ENCODE measurements at places on chromosomes 11 and 22.

DNA sequence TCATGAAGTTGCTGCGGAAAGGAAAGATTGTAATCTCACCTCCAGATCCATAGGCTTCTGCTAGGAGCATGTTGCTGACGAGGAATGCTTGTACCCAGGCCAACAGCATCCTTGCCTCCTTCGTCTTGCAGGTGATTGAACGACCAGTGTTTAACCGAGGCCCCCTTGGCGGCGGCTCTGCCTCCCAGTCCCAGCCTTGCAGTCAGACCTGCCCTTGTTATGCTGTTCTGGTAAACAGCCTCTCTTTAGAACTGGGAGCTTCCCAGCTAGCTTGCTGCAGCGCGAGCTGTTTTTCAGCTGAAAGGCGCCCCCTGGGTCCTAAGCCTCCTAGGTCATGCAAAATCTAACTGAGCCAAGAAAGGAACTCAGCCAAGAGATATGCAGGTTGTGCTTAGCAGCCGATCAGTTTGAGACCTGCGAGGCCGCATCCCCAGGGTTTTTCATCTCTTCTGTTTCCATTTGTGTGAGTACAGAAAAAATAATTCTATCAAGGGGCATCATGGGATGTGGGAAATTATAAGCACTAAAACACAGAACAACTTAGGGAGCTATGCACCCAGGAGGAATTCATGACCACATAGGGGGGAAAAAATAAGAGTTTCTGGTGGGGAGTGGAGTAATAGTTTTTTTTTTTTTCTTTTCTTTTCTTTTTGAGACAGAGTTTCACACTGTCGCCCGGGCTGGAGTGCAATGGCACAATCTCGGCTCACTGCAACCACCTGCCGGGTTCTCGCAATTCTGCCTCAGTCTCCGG, at the start of gene PIK3IP1:
TSS of gene PIK3IP1 (minus strand) at position 253 of the 754 bp plus-strand sequence. CDS start at position 109, 144 bp downstream.
- peak; percentile 46 for DNase-seq

GRCh38 chr11:35683728-35684339, 21.3 kb downstream of the TRIM44 start:
- DNase-seq: no peak

DNA sequence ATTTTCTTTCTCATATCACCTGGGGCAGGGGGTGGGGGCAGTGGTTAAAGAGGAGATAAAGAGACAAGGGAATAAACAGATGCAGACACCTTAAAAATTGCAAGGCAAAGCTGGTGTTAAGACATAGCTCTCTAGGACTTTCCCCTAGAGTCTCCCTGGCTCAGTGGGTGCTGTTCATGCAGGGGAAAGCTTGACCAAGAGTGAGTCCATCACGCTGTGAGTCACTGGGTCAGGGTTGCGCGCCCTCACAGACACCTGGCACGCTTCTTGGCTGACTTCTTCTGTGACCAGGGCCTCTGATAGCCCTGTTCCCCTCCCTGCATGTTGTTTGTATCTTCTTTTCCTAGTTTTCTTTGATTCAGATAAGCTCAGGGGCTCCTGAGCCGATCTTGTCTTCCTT, 31.9 kb downstream of the COMMD9 start:
- no peak for DNase-seq

DNA sequence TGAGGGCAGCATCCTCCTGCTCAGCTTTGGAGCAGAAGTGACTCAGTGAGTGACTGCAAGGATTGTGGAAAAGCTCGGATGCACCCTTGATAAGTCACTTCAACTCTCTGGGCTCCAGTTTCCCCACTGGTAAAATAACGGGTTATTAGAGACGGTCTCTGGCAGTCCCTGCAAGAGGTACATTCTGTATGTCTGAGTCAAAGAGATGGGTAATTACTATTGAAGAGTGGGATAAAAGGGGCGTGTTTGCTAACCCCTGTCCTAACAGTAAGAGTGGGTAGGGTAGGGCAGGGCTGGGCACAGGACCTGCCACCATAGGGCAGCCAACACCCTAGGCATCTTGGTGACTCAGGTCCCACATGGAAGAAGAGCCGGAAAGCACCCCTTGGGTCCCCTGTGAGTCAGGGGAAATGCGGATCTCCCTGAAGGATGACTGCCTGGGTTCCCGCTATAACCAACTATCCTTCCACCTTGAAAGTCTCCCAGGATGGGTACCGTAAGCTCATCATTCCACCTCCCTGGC, 7.3 kb upstream of the AHNAK start:
- DNase-seq: peak; percentile 95

DNA sequence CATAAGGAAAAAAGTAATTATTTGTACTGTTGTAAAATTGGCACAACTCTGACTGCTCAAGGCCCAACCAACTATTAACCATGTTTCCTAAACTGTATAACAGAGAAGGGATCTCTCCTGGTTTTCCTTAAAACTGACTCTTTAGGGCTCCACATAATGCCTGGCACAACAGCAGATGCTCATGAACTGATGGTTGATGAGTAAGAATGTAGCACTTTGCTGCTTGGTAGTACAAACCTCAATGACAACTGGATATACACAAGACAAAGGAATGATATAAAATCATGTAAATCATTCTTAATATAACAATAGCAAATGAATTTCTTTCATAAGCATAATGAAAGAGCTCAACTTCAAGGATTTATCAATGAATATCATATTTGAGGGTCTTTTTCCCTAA, 11.7 kb downstream of the MSANTD2 start:
- DNase-seq: no peak

DNA sequence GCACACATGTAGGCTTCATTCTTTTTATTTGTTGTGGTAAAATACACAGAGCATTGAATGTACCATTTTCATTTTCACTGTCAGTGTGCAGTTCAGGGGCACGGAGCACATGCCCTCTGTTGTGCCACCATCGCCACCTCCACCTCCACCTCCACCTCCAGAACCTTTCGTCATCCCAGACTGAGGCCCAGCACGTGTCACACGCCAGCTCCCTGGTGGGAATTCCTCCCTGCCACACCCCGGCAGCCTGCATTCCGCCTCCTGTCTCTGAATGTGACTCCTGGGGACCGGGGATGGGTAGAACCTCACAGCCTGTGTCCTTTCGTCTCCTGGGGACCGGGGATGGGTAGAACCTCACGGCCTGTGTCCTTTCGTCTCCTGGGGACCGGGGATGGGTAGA, 10.9 kb downstream of the GRAMD4 start:
- DNase-seq: no peak

GRCh38 chr11:82818409-82819043, 81.7 kb downstream of the PRCP start:
- DNase-seq: no peak

DNA sequence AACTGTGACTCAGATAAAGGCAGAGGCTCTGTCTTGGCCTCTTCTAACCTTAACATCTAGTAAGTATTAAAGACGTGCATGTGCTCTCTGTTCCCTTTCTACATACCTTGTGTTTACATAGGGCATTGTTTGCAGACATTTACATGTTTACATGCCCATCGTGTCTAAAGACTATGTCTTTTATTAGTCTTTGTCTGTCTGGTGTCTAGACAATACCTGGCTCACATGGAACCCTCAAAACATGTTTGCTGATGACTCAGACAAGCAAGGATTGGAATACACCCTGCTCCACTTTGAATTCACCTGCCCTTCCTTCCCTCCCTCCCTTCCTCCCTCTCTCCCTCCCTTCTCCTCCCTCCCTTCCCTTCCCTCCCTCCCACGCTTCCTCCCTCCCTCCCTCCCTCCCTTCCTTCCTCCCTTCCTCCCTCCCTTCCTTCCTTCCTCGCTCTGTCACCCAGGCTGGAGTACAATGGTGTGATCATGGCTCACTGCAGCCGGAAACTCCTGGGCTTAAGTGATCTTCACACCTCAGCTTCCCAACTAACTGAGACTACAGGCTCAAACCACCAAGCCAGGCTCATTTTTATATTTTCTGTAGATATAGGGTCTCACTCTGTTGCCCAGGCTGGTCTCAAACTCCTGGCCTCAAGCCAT, 23.7 kb upstream of the SORL1-AS1 start:
- no peak for DNase-seq

DNA sequence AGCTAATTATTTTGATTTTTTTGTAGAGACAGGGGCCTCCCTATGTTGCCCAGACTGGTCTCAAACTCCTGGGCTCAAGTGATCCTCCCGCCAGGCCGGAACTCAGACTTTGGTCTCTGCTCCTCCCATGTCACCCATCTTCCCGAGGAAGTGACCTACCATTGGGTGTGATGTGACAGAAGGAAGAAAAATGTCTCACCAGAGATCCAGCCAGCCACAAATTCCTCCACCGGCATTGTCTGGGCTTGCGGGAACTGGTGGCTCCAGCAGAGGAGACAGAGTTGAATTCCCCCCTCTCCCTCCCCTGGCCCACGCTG, 772 bp downstream of the SLC25A45 start:
- peak; percentile 55 for DNase-seq

DNA sequence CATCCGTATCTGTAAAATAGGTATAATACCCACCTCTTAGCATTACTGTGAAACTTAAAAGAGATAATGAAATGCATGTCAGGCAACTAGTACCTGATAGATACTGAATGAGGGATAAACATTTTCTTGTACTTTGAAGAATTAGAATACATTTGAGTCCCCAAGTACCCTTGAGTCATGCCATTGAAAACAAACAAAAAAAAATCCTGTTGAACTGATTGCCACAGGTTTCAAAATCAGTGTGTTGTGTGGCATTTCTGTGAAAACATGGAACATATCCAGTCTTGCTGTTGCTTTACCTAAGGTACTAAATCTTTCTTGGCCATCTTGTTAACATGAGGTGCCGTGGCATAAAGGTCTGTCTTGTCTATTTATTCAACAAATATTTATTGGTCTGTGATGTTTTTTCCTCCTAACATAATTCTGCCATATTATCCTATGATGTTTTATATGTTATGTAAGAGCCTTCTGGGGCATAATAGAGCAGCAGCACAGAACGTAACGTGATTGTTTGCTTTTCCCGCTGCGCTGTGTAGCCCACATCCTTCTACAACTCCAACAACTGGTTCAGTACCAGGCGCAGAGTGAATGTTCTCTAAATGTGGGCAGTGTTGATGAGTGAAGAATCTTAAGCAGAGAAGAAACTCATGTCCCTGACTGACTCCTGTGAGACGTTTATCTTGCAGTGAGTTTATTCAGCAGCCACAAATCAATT, 79.3 kb upstream of the RAB1B start:
- DNase-seq: no peak

GRCh38 chr11:69819541-69820070, 390 bp upstream of the FGF3 start:
- no peak for DNase-seq

GRCh38 chr22:35887296-35887875, 141.2 kb downstream of the RBFOX2 start:
- DNase-seq: no peak

- no peak for DNase-seq
These were observed 45.0 kb upstream of the BIRC3 start for GRCh38 chr11:102272047-102272824.

DNA sequence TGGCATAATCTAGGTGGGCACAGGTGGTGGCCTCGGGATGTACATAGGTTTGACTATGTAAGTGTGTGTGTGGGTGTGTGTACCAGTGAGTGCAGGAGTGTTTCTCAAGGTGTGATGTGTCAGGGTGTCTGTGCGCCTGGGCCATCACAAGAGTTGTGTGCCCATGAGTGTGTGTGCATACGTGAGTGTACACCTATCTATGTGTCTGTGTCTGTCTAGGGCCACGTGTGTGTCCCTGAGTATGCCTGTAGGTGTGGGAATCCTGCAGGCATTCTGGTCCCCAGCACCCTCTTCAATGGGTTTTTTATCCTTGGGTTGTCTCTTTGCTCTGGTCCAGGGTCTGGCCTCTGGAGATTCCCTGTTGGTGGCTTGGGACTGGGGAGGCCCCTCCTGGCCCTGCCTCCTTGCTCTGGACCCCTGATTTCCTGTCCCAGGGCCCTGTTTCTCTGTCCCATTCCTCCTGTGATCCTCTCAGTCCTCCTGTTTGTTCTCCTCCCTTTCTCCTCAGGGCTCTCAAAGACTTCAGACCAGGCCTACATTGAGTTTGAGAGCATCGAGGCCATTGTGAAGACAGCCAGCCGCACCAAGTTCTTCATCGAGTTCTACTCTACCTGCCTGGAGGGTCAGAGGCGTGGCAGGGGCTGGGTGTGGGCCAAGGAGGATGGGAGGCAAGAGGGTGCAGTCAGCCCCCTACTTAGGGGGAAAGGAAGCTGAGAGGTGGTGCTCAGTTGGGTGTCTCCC, 9.4 kb downstream of the INPPL1 start:
- DNase-seq: no peak

GRCh38 chr11:67316882-67317204, 13.5 kb downstream of the SSH3 start:
- DNase-seq: no peak

GRCh38 chr11:78470861-78471442, 53.3 kb upstream of the GAB2 start:
- DNase-seq: no peak

GRCh38 chr22:40308999-40309573, 37.2 kb upstream of the ADSL start:
- no peak for DNase-seq

GRCh38 chr11:46149342-46149741, 28.1 kb upstream of the PHF21A start:
- DNase-seq: no peak

DNA sequence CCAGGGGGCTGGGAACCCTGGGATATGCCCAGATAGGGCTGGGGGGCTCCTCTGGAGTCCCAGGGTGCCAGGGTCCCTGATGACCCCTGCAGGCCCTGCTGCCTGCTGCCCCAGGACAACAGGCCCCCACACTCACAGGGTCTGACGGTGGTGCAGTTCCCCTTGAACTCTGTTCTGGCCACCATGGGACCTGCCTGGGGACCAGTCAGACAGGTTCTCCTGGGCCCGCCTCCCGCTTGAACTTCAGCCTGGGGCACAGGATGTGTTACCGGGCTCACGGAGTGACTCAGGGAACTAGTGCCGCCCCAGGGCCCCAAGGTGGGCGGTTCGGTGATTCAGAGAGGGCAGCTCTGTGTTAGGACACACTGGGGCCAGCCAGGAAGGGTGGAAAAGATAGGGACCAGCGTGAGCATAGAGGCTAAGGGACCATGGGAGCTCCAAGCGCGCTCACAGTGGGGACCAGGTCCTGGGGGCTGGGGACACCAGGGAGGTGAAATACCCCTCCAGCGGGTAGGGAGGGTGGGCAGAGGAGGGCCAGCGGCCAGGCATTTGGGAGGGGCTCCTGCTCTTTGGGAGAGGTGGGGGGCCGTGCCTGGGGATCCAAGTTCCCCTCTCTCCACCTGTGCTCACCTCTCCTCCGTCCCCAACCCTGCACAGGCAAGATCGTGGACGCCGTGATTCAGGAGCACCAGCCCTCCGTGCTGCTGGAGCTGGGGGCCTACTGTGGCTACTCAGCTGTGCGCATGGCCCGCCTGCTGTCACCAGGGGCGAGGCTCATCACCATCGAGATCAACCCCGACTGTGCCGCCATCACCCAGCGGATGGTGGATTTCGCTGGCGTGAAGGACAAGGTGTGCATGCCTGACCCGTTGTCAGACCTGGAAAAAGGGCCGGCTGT, 21.5 kb upstream of the TXNRD2 start:
- peak; percentile 84 for DNase-seq

DNA sequence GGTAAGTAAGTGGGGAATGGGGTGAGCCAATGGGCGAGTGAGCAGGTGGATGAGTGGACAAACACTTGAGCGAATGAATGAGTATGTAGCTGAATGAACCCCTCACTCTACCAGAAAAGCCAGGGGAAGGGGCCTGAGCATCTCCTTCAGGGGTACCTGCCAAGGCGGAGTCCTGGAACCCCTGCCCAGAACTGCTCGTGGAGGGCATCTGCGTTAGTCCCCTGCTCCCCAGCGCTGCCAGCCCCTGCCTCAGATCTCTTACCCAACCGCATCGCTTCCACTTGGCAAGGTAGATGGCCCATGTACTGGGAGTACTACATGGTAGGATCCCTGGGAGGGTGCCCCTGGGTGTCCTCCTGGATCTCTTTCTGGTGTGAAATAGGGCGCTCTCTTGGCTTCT, 7.4 kb upstream of the ANO1 start:
- DNase-seq: no peak

Measured in keratinocyte (primary cell).